ENCODE measurements at places on chromosomes 12 and 14. TPM values are rescaled to one million over a fixed set of nuclear protein-coding genes. Genes with fewer than 3 reads are reported as not detected.

TARBP2 gene
- 28.0 TPM for total RNA-seq

DNA sequence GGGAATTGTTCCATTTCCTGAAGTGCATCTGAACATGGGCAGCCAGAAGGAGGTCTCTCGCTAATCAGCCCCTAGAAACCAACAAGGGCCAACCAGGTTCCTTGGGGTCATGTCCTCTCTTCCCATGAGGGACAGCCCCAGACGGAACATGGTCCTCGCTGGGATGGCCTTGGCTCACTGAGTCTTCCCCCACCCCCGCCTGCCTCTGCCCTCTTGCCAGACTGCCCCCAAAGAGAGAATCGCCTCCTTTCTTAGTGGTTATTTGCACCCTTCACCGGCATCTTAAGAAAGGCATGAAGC is 36.4 kb downstream of the CD9 start:
- no peak for DNase-seq
- H3K36me3 ChIP-seq: no peaks in the 10 kb centered on the region
- no peak overlapping the region for H3K4me3 ChIP-seq
- peaks cover 10% of the 10 kb centered on the region for H3K27me3 ChIP-seq

IGF1 gene
- 0.48 TPM for total RNA-seq

DNA sequence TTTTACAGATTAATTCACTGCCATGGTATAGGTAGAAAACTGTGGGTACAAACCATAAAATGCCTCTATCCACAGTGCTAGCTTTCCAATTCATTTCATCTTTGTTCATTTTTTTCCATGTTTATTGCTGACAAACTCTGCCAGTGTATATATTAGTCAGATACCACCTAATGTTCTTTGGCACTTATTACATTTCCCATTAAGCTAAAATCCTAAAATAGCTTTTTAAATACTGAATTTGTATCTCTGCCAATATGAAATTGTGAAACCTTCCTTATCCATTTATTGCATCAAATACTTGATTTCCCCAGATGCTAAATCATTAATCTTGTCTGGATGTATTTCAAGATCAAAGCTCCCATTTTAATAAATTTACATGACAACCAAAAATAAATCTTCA is 150.1 kb upstream of the FSCB start:
- H3K36me3 ChIP-seq: no peaks in the 10 kb centered on the region
- no peak overlapping the region for H3K4me3 ChIP-seq
- no peak for DNase-seq

- no peaks in the 10 kb centered on the region for H3K27me3 ChIP-seq
- no peak overlapping the region for H3K4me3 ChIP-seq
- H3K27ac ChIP-seq: no peak overlapping the region
- no peak for DNase-seq
These were observed 181.7 kb downstream of the NPAS3 start for GRCh38 chr14:33120341-33120740.

CLEC4A gene
- 0.50 TPM for total RNA-seq

DNA sequence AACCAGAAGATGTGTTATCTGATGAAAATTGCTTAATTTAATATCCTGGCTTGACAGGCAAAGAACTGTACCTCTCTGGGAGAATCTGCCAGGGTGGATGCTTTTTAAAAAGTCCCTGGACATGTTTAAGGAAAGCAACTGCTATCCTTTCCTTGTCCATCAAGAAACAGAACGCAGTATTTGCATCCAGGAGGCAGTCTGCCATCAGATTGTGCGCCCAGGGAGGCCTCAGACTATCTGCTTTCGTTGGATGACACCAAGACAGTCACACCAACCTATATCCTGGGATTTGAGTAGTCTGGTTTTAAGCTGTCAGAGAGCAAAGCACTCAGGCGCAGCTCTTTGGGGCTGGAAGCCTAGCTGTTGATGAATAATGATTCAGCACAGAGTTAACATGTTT is 121.9 kb downstream of the TBX5 start:
- H3K27me3 ChIP-seq: no peaks in the 10 kb centered on the region
- no peaks in the 10 kb centered on the region for H3K36me3 ChIP-seq
- H3K27ac ChIP-seq: no peak overlapping the region
- no peak for DNase-seq
- no peak overlapping the region for H3K4me3 ChIP-seq

- H3K27me3 ChIP-seq: no peaks in the 10 kb centered on the region
- H3K27ac ChIP-seq: no peak overlapping the region
- peaks cover 5% of the 10 kb centered on the region for H3K36me3 ChIP-seq
- H3K4me1 ChIP-seq: no peaks in the 10 kb centered on the region
These were observed 2.6 kb downstream of the LRRC10 start for GRCh38 chr12:69608114-69608513.

DNA sequence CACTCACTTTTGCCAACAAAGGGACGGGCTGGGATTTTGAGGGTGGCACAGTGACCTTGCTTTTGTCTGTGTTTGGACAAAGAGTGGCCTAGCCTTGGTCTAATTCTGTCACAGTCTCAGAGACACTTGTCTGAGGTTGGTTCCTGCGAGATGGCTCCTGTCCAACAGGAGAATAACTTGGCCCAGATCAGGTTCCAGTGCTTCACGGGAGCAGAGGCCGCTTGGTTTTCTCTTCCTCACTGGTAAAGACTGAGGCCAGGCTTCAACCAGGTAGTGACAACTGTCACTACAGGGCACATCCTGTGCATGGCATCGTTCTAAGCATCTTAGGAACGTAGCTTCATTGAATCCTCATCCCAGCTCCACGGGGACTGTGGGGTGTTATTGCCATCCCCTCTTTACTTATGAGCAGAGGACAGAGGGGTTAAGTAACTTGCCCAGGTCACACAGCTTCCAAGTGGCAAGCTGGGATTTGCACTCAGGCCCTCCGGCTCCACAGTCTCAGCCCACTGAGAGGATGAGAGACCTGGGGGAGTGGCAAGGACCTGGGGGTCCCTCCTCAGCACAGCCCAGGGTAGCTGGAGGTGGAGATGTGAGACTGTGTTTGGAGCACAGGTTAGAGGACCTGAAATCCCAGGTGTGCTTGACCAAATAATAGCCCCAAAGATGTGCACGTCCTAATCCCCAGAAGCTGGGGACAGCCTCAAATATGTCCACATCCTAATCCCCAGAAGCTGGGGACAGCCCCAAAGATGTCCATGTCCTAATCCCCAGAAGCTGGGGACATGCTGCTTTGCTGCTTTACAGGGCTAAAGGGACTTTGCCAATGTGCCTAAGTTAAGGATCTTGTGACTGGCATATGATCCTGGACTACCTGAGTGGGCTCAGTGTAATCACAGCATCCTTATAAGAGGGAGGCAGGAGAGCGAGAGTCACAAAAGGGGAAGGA is 179.2 kb upstream of the RTL1 start:
- DNase-seq: peak; percentile 11
- no peaks in the 10 kb centered on the region for H3K36me3 ChIP-seq
- no peak overlapping the region for H3K27ac ChIP-seq
- H3K27me3 ChIP-seq: peaks cover 31% of the 10 kb centered on the region
- no peaks in the 10 kb centered on the region for H3K4me1 ChIP-seq

LRRC43 gene
- not detected for total RNA-seq

DNA sequence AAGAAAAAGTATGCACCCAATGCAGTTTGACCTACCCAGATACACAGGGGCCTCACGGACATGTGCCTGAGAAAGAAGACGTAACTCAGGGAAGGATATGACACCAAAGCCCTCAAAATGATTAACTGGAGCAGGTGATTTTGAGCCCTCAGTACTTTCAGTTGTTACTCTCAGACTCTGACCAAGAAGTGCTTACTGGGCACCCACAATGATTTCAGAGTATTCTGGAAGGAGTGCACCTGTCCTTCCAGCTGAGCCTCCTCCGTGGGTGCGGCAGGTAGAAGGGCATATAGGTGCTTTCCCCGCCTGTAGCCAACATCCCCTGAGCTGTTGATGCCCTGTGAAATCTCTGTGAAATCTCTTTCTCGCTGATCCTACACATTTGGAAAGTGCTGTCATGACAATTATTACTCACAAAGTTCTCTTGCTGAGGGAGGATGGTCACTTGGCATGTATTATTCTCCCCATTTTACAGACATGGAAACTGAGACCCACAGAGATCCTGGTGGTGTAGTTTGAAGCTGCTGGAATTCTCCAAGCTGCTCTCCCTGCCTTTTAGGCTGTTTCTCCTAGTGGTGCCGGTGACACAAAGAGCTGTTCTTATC is 154.3 kb upstream of the CCND2 start:
- H3K27me3 ChIP-seq: peaks cover 8% of the 10 kb centered on the region
- peaks cover 63% of the 10 kb centered on the region for H3K4me1 ChIP-seq
- H3K27ac ChIP-seq: peak overlapping the region; percentile 90
- peak overlapping the region; percentile 63 for H3K4me3 ChIP-seq
- DNase-seq: peak; percentile 56

GRCh38 chr12:128266086-128266485 is 884 bp upstream of the TMEM132C start:
- peaks cover 30% of the 10 kb centered on the region for H3K27me3 ChIP-seq
- no peak for DNase-seq
- no peak overlapping the region for H3K4me3 ChIP-seq
- no peaks in the 10 kb centered on the region for H3K4me1 ChIP-seq
- H3K36me3 ChIP-seq: no peaks in the 10 kb centered on the region
- no peak overlapping the region for H3K27ac ChIP-seq

GPR135 gene
- 0.95 TPM for total RNA-seq

GLS2 gene
- 1.3 TPM for total RNA-seq
